ENCODE measurements at places on chromosomes 7 and 10.
A peak's percentile ranks its signal among the peaks of the same experiment; 100 is the strongest.

DNA sequence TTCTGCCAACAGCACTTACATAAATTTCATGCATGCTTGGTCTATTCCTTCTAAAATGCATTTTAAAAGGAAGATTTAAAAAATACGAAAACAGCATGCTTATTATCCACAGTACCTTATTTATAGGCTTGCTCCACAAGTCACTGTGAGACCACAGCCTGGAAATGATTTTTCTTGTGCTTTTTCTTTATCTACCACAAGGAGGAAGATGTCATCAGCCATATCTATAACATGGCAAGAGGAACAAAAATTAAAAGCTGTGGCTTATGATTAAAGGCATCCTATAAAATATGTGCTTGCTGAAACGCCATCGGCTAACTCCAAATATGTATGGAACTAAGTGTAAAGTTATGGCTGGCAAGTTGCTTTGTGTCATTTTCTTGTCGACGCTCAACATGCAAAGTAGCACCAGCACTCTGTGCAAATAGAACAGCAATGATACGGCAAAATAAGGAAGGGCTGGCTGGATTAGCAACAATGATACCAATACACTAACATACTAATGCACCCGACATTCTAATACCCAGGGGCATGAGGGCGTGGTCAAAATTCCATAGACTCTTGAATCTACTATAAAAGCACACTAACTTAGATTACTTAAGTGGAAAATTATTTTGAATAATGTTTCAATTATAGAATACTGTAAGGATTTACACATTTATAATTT is 41.2 kb upstream of the AKR1E2 start:
- no peaks in the 10 kb centered on the region for H3K27me3 ChIP-seq
- H3K27ac ChIP-seq, result no peak overlapping the region
- no peak for DNase-seq

- H3K27ac ChIP-seq, result peak overlapping the region; percentile 45
- no peak for DNase-seq
- no peaks in the 10 kb centered on the region for H3K36me3 ChIP-seq
- H3K4me1 ChIP-seq, result peaks cover 18% of the 10 kb centered on the region
- no peak overlapping the region for H3K4me3 ChIP-seq
- no peaks in the 10 kb centered on the region for H3K27me3 ChIP-seq
These were observed 5.6 kb downstream of the MGAM start for GRCh38 chr7:142001163-142001874.

- H3K4me1 ChIP-seq, result peaks cover 26% of the 10 kb centered on the region
- no peak overlapping the region for H3K4me3 ChIP-seq
- no peaks in the 10 kb centered on the region for H3K27me3 ChIP-seq
- H3K27ac ChIP-seq, result no peak overlapping the region
- no peaks in the 10 kb centered on the region for H3K36me3 ChIP-seq
These were observed 83.4 kb downstream of the PRKAG2 start for GRCh38 chr7:151793531-151793951.

DNA sequence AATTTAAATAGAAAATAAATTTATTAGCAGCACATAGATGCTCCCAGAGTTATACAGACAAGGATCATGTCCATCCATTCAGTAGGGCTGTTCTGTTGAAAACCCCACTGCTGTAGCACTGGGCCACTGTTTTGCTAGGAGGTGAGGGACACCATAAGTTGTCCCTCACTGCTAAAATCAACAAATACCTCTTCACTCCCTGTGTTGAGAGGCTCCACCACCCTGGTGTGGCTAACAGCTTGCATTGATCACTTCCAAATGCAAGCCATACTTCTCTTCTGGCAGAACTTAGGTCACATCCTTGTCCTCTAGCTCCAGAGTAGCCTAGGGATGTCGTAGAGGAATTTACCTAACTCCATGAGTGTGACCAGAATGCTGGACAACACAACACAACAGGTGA is 55.4 kb downstream of the MDFIC start:
- no peak overlapping the region for H3K27ac ChIP-seq
- no peak for DNase-seq
- no peaks in the 10 kb centered on the region for H3K27me3 ChIP-seq

DNA sequence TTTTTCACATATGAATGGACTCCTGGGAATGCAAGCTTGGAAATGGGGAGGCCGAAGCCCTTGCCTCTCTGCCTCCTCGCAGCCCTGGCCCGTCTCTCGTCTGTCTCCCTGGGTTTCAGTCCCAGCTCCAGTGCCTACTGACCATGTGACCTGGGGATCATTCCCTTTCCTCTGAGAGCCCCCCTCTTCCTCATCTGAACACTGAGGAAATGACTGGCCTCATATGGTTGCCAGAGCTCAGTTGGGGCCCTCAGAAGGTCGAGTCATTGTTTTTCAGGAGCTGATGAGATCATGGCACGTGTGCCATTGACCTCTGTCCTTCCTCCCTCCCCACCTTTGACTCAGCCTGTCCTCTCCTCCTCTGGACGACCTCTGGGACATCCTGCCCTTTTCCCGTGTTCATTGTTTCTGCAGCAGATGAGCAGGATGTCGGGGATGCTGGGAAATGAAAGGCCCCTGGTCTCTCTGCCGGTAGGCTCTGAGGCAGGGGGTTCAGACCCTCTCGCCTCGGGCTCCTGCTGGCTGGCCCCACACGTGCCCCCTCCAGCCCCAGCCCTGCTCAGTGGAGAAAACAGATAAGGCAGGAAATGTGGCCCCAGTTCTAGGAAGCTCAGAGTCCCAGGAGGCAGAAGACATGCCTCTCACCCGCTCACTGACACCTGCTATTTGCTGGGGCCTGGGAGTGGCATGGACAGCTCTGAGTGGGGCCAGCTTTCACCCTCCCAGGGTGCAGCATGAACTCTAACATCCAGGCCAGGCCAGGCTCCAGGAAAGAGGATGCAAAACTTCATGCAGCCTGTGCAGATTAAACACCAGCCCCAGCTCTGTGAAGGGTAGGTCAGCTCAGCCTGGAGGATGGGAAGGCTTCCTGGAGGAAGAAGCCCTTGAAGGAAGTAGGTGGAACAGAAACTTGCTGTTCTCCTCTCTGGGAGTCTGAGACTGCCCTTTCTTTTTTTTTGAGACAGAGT is 8.3 kb upstream of the PPP1R35 start:
- no peak overlapping the region for H3K4me3 ChIP-seq
- H3K4me1 ChIP-seq, result peaks cover 4% of the 10 kb centered on the region
- H3K27me3 ChIP-seq, result no peaks in the 10 kb centered on the region
- peak overlapping the region; percentile 18 for H3K27ac ChIP-seq

DNA sequence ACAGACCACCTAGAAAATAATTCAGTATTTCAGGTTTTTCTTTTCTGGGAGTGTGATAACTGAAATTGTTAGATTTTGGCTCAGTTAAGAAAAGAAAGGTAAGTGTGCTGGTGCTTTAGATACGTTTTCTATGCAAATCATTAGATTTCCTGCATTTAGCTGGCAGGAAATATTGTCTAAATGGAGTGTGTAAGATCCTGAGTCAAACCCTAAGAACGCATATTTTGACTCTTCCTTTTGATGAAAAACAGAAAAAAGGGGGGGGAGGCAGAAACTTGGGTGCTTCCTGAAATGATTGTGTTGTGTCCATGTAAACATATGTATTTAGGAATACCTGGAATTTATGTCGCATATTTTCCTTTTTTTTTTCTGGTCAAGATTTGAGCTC is 1.2 kb downstream of the GRK5 start:
- peak overlapping the region; percentile 72 for H3K27ac ChIP-seq
- peaks cover 19% of the 10 kb centered on the region for H3K4me1 ChIP-seq
- DNase-seq, result no peak
- no peaks in the 10 kb centered on the region for H3K36me3 ChIP-seq
- no peaks in the 10 kb centered on the region for H3K27me3 ChIP-seq
- H3K4me3 ChIP-seq, result peak overlapping the region; percentile 61

GRCh38 chr7:96953676-96954513 is 51.5 kb upstream of the DLX6 start:
- H3K27me3 ChIP-seq, result peaks cover 8% of the 10 kb centered on the region
- H3K4me3 ChIP-seq, result no peak overlapping the region
- no peaks in the 10 kb centered on the region for H3K4me1 ChIP-seq
- DNase-seq, result no peak
- H3K27ac ChIP-seq, result no peak overlapping the region
- no peaks in the 10 kb centered on the region for H3K36me3 ChIP-seq

GRCh38 chr10:75425291-75426079 is 5.9 kb upstream of the LRMDA start:
- peak; percentile 33 for DNase-seq
- H3K4me3 ChIP-seq, result no peak overlapping the region
- peaks cover 26% of the 10 kb centered on the region for H3K4me1 ChIP-seq
- no peaks in the 10 kb centered on the region for H3K27me3 ChIP-seq
- no peaks in the 10 kb centered on the region for H3K36me3 ChIP-seq
- no peak overlapping the region for H3K27ac ChIP-seq

DNA sequence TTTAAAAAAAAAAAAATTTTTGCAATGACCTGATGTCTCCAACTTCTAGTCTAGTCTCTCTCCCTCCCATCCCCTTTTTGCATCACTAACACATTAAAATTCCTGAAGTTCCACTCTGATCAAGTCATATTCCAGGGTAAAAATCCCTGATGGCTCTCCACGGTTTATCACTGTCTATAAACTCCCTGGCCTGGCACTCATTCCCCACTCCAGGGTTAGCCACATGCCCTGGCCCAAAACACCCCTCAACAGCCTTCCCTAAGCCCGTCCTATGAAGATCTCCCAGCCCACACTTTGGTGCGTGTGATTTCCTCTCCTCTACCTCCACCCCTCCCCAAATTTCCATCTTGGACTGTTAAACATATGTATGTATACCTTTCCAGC is 125.4 kb downstream of the JAZF1 start:
- DNase-seq, result no peak
- H3K27ac ChIP-seq, result peak overlapping the region; percentile 54
- no peaks in the 10 kb centered on the region for H3K36me3 ChIP-seq
- peaks cover 22% of the 10 kb centered on the region for H3K4me1 ChIP-seq

GRCh38 chr7:45435846-45436245 is 138.3 kb upstream of the ADCY1 start:
- peak overlapping the region; percentile 33 for H3K27ac ChIP-seq
- H3K4me3 ChIP-seq, result no peak overlapping the region
- H3K36me3 ChIP-seq, result no peaks in the 10 kb centered on the region
- peaks cover 9% of the 10 kb centered on the region for H3K4me1 ChIP-seq

DNA sequence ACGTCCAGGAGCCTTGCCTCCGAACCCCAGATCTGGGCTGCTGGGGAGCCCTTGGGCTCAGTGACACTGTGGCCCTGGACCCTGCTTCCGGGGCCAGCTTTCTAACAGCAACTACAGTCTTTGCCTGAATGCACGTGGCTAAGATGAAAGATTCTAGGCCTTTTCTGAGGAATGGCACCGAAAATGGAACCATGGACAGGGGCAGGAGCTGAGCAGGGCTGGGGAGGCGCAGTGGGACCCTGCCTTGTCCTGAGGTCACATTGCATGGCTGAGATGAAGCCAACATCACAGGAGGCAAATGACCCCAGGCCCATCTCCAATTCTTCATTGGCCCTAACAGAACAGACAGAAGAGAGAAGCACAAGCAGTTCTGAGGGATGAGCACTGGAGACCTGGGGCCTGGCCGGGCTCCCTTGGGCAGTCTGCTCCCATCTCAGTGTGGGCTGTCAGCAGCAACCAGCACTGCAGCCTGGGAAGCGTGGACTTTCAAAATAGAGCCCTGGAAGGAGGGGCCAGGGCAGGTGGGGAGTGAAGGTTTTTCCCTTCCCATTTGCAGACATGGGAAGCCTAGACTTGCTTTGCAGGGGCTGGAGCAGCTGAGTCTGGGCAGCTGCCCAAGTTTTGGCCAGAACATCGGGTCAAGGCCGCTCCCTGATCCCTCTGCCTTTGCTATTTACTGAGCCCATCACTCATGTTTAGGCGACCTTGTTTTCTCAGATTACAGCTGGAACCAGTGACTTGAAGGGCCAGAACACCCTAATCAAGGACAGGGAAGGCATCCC is 114.4 kb upstream of the TCERG1L start:
- no peaks in the 10 kb centered on the region for H3K27me3 ChIP-seq
- DNase-seq, result no peak
- H3K4me1 ChIP-seq, result no peaks in the 10 kb centered on the region
- H3K4me3 ChIP-seq, result no peak overlapping the region
- H3K36me3 ChIP-seq, result no peaks in the 10 kb centered on the region

DNA sequence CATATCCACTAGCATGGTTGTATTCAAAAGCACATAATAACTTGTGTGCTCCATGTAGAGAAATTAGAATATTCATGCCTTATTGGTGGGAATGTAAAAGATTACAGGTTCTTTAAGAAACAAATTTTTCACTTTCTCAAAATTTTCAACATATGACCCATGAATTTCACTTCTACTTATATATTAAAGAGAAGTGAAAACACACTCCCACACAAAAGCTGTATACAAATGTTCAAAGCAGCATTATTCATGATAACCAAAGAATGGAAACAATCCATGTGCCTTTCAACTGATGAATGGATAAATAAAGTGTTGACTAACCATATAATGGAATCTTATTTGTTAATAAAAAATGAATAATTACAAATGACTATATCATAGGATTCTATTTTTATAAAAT is 694.5 kb upstream of the PCDH15 start:
- no peaks in the 10 kb centered on the region for H3K4me1 ChIP-seq
- H3K27me3 ChIP-seq, result no peaks in the 10 kb centered on the region
- no peak overlapping the region for H3K27ac ChIP-seq
- no peaks in the 10 kb centered on the region for H3K36me3 ChIP-seq
- DNase-seq, result no peak

- H3K4me1 ChIP-seq, result peaks cover 18% of the 10 kb centered on the region
- no peaks in the 10 kb centered on the region for H3K36me3 ChIP-seq
These were observed 1.5 kb upstream of the SEMA3A start for GRCh38 chr7:84196084-84196503.

DNA sequence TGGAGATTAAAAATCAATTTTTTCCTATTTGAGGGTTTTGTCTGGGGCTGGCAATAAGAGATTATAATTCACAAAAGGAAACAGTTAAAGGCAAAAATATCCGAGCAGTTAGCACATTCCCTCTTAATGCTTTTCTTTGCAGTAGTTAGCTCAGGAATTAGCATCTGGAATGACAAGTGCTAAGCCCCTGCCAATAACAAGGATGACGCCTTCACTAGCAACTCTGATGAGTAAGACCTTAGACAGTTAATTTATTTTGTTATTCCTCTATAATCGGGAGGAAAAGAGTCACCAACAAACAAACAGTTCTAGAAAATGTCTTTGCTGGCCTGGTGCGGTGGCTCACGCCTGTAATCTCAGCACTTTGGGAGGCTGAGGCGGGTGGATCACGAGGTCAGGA is 151.3 kb downstream of the TRIL start:
- H3K36me3 ChIP-seq, result no peaks in the 10 kb centered on the region
- no peak overlapping the region for H3K27ac ChIP-seq
- H3K4me1 ChIP-seq, result no peaks in the 10 kb centered on the region
- H3K27me3 ChIP-seq, result no peaks in the 10 kb centered on the region
- no peak for DNase-seq

DNA sequence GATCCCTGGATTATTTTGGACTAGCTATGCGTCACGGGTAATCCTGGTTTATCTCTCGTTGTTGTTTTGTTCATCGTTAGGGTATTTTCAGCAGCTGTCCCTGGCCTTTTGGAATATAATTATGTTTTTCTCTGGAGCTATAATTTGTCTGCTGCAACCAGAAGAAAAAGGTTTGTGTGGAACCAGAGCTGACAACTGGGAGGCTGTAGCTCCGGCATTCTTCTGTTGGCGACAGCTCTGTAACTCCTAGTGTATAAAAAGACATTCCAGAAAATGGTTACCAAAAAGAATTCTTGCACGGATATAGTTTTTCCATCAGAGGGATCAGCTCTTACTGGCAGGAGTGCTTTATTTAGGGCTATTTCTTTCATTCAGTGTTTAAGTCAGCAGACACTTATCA is 130.9 kb upstream of the PRR15 start:
- no peaks in the 10 kb centered on the region for H3K4me1 ChIP-seq
- H3K27ac ChIP-seq, result no peak overlapping the region
- no peak overlapping the region for H3K4me3 ChIP-seq
- no peaks in the 10 kb centered on the region for H3K36me3 ChIP-seq
- no peak for DNase-seq
- H3K27me3 ChIP-seq, result no peaks in the 10 kb centered on the region
